ENCODE measurements at places on chromosomes 1 and 21.

GRCh38 chr1:208045463-208046260 is 134.7 kb upstream of the CD34 start:
- no peak for DNase-seq

DNA sequence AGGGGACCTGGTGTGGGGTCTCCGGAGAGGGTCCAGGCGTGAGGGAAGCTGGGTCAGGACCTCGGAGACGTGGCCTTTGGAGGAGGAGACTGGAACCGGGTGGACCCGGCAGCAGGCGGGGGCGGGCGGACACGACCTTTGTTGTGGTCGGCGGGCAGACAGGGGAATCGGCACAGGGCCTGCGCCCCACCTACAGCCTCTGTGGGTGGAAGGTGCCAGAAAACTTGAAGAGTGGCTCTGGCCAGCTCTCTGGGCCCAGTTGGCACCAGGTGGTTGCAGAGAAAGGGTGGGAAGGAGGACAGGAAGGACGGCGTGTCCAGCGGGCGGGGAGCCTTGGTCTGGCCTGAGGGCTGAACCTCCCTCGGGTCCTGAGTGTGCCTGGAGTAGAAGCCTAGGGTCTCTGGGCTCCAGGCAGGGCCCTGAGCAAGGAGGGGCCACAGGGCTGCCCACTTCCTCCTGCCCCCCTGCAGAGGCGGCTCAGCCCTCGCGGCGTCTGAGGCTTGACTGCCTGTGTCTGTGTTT is 7.7 kb upstream of the TTLL10 start:
- no peak for DNase-seq

- DNase-seq = no peak
These were observed 17.7 kb downstream of the IVL start for GRCh38 chr1:152926091-152926490.

- DNase-seq = no peak
These were observed 117.9 kb downstream of the LRIG2 start for GRCh38 chr1:113190930-113191329.

- DNase-seq = no peak
These were observed 10.9 kb downstream of the AK2 start for GRCh38 chr1:33025761-33026160.

- no peak for DNase-seq
These were observed 9.2 kb downstream of the TTF2 start for GRCh38 chr1:117069220-117069844.

- DNase-seq = no peak
These were observed 15.9 kb upstream of the TTF2 start for GRCh38 chr1:117044217-117044616.

- no peak for DNase-seq
These were observed 117.1 kb upstream of the IPO9 start for GRCh38 chr1:201711811-201712210.

GRCh38 chr21:44957901-44958451 is 18.1 kb downstream of the SLX9 start:
- no peak for DNase-seq

GRCh38 chr1:239006276-239006675 is 380.1 kb upstream of the CHRM3 start:
- no peak for DNase-seq

DNA sequence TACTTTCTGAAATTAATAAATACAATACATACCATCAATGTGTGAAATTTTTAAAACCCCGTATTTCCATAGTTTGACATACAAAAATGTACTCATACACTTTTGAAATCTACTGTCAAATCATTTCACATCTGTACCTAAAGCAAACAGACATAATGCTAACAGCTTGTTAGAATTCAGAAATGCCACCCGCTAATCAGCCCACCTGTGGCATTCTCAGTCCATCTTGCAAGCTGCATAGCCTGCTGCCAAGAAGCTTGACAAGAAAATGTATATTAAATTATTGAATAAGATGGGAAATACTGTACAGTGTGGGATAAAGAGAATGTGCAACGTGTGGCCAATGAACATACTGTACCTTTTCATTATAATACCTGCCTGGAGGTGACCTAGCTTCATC is 55.1 kb downstream of the ZBTB18 start:
- no peak for DNase-seq

DNA sequence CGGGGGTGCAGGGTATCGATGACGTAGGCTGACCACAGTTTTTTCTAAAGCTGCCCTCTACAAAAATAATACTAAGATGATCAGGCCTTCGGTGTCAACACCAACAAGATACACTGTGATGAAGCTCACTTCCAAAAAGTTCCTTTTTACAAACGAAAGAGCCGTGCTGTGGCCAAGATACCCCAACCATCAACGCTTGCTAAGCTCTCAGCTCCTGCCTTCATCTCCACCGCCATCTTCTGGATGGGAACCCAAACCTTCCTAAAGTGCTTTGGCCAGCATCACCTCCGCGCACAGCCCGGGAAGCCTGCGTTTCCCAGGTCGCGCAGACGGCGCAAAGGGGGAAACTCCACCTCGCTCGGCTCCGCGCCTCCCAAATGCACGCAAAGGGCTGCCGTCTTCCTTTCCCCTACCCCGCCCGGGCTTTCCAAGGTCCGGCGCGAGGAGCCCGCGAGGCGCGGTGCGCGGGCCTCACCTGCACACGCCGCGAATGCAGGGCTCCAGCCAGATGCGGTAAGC is 541 bp downstream of the USP48 start:
- no peak for DNase-seq

GRCh38 chr1:158362482-158362881 is 8.8 kb downstream of the CD1E start:
- DNase-seq = no peak

DNA sequence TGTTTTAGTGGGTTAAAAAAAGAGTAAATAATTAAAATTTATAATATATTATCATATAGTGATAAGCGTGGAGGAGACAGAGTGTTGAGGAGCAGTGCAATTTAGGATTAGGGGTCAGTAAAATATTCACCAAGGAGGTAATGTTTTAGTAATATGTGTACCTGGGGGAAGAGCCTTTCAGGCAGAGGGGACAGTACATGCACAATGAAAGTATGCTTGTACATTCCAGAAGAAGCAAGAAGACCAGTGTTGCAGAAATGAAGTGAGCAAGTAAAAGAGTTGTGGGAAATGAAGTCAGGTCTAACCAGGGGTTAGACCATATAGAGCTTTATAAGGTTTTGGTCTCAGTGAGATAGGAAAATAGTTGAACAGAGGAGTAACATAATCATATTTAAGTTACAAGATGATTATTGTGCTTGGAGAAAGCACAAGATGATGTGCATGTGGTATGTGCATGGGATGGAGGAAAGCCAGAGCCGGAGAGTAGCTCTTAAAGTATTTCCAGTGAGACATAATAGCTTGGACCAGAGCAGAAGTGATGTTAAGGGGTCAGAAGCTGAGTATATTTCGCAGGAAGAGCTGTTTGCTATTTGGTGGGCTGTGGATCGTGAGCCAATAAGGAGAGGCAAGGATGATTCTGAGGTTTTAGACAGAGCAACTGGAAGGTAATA is 44.8 kb downstream of the SNX7 start:
- DNase-seq = no peak

GRCh38 chr1:225448146-225448805 is 20.4 kb upstream of the LBR start:
- no peak for DNase-seq

GRCh38 chr1:20182415-20182814 is 3.5 kb upstream of the UBXN10 start:
- DNase-seq = no peak

GRCh38 chr1:15410884-15411245 is 1.2 kb downstream of the EFHD2 start:
- no peak for DNase-seq

- DNase-seq = no peak
These were observed 74.1 kb downstream of the RRAGC start for GRCh38 chr1:38785285-38786039.

DNA sequence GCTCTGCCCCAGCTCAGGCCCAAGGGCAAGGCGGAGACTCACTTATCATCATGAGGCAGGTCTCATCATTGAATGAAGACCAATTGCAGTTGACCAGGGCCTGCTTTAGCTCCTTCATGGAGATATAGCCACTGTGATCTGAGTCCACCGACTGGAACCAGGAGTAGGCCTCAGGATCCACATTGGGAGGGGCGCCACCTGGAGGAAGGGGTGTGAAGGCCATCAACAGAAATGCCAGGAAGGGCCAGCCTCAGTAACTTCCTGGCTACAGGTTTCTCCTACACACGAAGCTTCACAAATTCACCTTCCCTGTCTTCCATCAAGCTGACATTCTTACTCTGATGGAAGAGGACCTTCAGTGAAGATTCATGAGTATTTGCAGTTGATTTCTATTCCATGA is 11.6 kb downstream of the PEF1 start:
- DNase-seq = no peak

DNA sequence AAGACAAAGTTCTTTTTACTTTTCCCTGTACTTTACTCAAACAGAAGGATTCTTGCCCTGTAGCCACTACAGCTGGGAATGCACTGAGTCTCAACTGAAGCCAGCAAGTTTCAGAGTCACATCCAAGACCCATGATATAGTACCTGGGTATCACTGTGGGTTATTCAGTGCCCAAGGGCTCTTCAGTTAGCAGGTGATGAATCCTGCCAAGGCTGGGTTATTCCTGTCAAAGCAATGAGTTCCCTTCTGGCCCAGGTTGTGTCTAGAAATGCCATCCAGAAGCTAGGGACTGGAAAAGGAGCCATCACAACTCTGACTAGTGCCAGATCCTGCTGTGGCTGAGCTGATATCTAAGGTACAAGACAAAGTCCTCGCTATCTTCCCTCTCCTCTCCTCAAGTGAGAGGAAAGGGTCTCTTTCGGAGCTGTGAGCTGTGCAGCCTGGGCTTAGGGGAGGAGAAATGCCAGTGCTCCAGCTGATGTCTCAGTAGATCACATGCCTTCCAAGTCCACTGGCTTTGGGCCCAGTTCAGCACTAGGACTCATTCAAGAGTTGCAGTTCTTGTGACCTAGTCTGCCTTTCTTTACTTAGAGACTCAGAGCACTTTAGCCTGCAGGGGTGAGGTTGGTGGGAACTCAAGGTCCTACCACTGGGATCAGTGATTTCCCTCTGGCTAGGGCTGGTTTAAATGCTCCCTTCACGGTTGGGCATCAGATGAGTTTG is 369.4 kb downstream of the TBX15 start:
- no peak for DNase-seq

GRCh38 chr1:178945763-178946266 is 74.9 kb upstream of the ANGPTL1 start:
- DNase-seq = no peak

GRCh38 chr1:4856396-4856795 is 202.0 kb downstream of the AJAP1 start:
- DNase-seq = no peak

GRCh38 chr1:51100264-51100880 is 1.7 kb upstream of the C1orf185 start:
- DNase-seq = no peak

- no peak for DNase-seq
These were observed 3.6 kb downstream of the C1orf232 start for GRCh38 chr1:26164861-26165842.

DNA sequence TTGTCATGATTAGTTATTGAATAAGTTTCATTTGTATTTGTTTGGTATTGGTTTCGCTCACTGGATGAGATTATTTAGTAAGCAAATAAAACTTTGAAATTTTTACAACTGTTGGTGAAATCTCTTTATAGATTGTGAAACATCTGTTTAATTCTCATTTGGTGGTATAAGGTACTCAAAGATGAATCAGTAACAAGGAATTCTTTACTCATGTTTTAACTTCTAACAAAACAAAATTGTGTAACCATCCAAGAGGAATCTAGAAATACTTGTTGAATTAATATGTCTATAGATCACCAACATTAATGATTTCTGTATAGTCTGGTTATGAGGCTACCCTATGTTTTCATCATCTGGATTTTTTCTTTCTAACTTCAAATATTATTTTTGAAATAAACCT is 62.8 kb upstream of the USP25 start:
- DNase-seq = no peak

- no peak for DNase-seq
These were observed 30.2 kb downstream of the WDR4 start for GRCh38 chr21:42848932-42849758.

GRCh38 chr1:78250201-78250600 is 204.4 kb downstream of the GIPC2 start:
- DNase-seq = no peak

GRCh38 chr21:42733037-42733627 is 79.7 kb downstream of the PDE9A start:
- no peak for DNase-seq

DNA sequence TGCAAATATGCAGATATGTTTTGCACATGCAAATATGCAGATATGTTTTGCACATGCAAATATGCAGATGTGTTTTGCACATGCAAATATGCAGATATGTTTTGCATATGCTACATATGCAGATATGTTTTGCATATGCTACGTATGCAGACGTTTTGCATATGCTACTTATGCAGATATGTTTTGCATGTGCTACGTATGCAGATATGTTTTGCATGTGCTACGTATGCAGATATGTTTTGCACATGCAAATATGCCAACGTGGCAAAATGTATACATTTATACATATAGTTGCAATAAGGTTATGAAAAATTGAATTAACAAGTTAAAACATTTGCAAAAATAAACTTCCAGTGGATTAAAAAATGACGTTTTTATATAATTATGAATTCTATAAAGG is 30.8 kb upstream of the TP53BP2 start:
- DNase-seq = no peak

GRCh38 chr1:53536606-53537005 is 77.4 kb downstream of the DMRTB1 start:
- DNase-seq = no peak

DNA sequence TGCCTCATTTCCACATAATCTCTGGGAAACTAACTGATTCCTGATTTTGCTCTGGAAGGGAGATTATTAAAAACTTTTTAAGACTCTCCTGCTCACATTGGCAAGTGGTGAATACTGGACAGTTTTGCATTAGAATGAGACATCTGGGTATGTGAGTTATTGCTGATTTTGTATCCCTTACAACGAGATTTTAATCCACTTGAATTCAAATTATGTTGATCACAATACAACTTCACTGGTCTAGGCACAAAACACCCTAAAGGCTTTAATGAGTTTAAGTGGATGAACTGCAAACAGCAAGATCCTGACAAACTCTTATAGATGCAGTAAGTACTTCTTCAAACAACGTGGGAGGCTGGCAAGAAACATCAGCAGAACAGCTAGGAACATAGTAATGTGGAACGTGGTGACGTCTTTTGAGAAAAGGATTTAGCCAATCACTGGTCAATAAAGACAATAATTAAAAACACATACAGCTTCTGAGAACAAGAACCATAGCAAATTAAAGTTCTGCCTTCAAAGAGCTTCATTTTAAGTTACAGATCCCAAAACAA is 10.2 kb upstream of the LYPLAL1 start:
- DNase-seq = no peak

- no peak for DNase-seq
These were observed 30.7 kb downstream of the SLC2A1 start for GRCh38 chr1:42927920-42928505.

GRCh38 chr21:45207839-45208626 is 79.7 kb downstream of the POFUT2 start:
- DNase-seq = no peak

GRCh38 chr1:94270801-94271203 is 33.4 kb upstream of the ARHGAP29 start:
- DNase-seq = no peak

Data from glomerular endothelial cell (primary cell).